ENCODE measurements at places on chromosomes 5 and 9.

DNA sequence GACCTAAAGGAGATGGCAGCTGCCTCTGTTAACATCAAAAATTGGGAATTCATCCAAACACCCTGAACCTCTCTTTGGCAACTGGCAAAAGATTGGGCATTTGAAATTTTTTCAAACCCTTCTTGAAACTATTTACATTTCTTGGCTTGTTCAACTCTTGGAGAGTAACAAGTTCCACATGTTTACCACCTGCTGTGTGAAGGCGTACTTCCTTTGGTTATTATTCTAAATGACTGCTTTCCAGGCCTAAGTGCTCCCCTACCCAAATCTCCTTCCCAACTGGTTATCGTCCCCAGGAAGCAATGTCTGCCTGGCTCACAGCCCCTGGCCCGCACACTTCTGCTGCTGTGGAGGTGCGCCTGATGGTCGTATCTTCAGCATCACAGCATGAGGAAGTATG lies 422.7 kb downstream of the DMAC1 start:
- DNase-seq = no peak
- no peaks in the 10 kb centered on the region for H3K4me1 ChIP-seq
- no peaks in the 10 kb centered on the region for H3K27me3 ChIP-seq
- H3K36me3 ChIP-seq = no peaks in the 10 kb centered on the region
- H3K4me3 ChIP-seq = no peak overlapping the region
- H3K27ac ChIP-seq = no peak overlapping the region

DNA sequence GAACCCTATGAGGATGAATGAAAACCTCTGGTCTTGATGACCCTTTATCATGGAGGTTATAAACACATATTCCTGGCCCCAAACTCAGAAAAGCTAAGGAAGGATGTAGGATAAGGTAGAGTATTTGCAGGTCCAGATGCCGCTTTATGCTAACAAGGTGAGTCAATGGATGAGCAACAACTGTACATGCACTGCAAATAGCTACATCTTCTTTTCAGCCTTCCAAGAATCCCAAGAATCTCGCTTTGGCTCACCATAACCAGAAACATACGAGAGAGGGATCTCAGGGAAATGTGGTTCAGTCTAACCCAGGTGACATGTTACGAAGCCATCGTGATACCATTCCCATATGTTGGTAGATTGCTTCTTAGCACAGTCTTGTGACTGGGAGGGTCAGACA lies 152.3 kb upstream of the ANKH start:
- no peak overlapping the region for H3K27ac ChIP-seq
- H3K4me3 ChIP-seq = no peak overlapping the region
- H3K27me3 ChIP-seq = no peaks in the 10 kb centered on the region
- DNase-seq = no peak
- H3K36me3 ChIP-seq = no peaks in the 10 kb centered on the region

- no peaks in the 10 kb centered on the region for H3K27me3 ChIP-seq
- peak overlapping the region; percentile 52 for H3K27ac ChIP-seq
- H3K4me3 ChIP-seq = peak overlapping the region; percentile 42
- H3K36me3 ChIP-seq = no peaks in the 10 kb centered on the region
- peak; percentile 63 for DNase-seq
Observed at GRCh38 chr5:59813761-59814536, 79.6 kb downstream of the PDE4D start.

DNA sequence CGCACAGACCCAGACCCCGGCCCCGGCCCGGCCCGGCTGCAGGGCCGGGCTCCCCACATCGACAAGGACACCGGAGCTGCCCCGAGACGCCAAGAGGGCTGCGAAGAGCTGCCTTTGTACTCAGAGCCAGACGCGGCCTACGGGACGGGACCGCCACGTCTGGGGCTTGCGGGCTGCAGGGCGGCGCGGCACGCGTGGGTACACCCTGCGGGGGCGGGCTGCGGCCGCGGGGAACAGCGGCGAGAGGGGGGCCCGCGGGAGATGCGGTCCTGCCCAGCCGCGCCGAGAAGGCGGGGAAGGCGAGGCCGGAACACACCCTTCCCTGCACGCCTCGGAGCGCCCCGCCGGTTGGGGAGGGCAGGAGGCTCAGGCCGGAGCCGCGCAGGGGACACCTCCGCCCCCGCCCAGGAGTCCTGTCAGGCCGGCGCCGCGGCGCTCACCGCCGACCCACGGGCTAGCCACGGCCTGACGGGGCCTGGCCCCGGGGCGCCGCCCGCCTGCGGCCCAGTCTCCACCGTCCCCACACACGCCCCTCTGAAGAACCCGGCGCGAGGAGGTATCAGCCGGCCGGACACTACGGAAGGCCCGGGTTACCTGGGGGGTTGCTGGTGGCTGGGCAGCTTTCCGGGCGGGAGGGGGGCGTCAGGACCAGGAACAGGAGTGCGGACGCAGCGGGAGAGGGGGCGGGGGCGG lies 478 bp downstream of the RAB14 start:
- peak overlapping the region; percentile 41 for H3K27ac ChIP-seq
- no peaks in the 10 kb centered on the region for H3K27me3 ChIP-seq
- H3K4me3 ChIP-seq = peak overlapping the region; percentile 82
- H3K36me3 ChIP-seq = no peaks in the 10 kb centered on the region
- peak; percentile 55 for DNase-seq

GRCh38 chr5:35794684-35795375 lies 61.9 kb upstream of the IL7R start:
- no peak for DNase-seq
- no peaks in the 10 kb centered on the region for H3K4me1 ChIP-seq
- peaks cover 4% of the 10 kb centered on the region for H3K27me3 ChIP-seq
- no peak overlapping the region for H3K4me3 ChIP-seq
- H3K36me3 ChIP-seq = no peaks in the 10 kb centered on the region

- no peaks in the 10 kb centered on the region for H3K27me3 ChIP-seq
- 0 out of 2 replicates have a peak, but pooled peaks cover 3% of the 10 kb centered on the region for H3K4me1 ChIP-seq
- peak overlapping the region; percentile 73 for H3K27ac ChIP-seq
- peak overlapping the region; percentile 98 for H3K4me3 ChIP-seq
- no peak for DNase-seq
- H3K36me3 ChIP-seq = 0 out of 2 replicates have a peak, but pooled peaks cover 3% of the 10 kb centered on the region
Observed at GRCh38 chr9:111484572-111484894, 350 bp upstream of the ECPAS start.

GRCh38 chr5:78557601-78558000 lies 91.0 kb downstream of the LHFPL2 start:
- no peaks in the 10 kb centered on the region for H3K4me1 ChIP-seq
- DNase-seq = no peak
- H3K36me3 ChIP-seq = no peaks in the 10 kb centered on the region
- H3K27ac ChIP-seq = no peak overlapping the region

DNA sequence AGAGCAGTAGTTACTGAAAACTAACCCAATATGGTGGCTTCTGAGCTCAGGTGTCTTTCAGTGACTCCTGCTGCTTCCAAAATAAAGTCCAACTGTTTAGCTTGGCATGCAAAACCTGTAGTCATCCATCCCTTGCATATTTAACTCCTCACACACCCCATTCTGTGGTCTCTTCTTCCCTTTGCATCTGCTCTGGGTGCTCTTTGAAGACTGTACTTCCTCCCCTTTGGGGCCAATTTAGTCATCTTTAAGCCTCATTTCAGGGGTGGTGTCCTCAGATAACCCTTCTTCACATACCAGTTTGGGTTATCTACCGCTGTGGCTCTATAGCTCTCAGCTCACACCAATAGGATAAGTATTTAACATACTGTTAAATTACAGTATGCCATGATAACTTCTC lies 209.9 kb upstream of the DMRT1 start:
- H3K36me3 ChIP-seq = no peaks in the 10 kb centered on the region
- H3K27me3 ChIP-seq = no peaks in the 10 kb centered on the region
- H3K4me3 ChIP-seq = no peak overlapping the region
- peak; percentile 41 for DNase-seq
- H3K27ac ChIP-seq = peak overlapping the region; percentile 27
- peaks cover 12% of the 10 kb centered on the region for H3K4me1 ChIP-seq

GRCh38 chr9:76738402-76738801 lies 25.8 kb upstream of the PCA3 start:
- no peak overlapping the region for H3K4me3 ChIP-seq
- no peak for DNase-seq
- H3K4me1 ChIP-seq = no peaks in the 10 kb centered on the region
- no peaks in the 10 kb centered on the region for H3K27me3 ChIP-seq

- H3K36me3 ChIP-seq = no peaks in the 10 kb centered on the region
- peaks cover 2% of the 10 kb centered on the region for H3K4me1 ChIP-seq
- DNase-seq = no peak
- no peak overlapping the region for H3K27ac ChIP-seq
Observed at GRCh38 chr9:137017791-137018497, 10.1 kb downstream of the ABCA2 start.

- H3K4me1 ChIP-seq = no peaks in the 10 kb centered on the region
- H3K27ac ChIP-seq = no peak overlapping the region
- no peak for DNase-seq
Observed at GRCh38 chr5:170301981-170302652, 4.5 kb upstream of the LCP2 start.

DNA sequence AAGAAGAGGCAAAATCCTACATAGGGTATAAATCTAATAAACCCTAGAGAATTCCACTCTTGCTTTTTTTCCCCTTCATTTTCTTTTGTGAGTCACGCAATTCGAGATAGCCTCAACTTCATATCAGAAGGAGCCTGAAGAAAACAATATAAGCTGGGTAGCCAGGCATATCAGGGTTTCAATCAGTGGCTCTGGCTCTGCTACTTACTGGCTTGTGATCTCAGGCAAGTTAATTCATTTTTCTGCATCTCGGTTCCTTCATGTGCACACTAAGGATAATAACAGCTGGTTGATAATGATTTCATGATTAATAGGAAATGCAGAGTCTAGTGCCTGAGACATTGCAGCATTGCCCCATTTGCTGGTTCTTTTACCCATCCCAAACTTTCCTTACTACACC lies 46.5 kb upstream of the ASTN2 start:
- H3K4me1 ChIP-seq = peaks cover 16% of the 10 kb centered on the region
- no peak for DNase-seq
- no peaks in the 10 kb centered on the region for H3K27me3 ChIP-seq
- H3K27ac ChIP-seq = no peak overlapping the region
- H3K36me3 ChIP-seq = no peaks in the 10 kb centered on the region

DNA sequence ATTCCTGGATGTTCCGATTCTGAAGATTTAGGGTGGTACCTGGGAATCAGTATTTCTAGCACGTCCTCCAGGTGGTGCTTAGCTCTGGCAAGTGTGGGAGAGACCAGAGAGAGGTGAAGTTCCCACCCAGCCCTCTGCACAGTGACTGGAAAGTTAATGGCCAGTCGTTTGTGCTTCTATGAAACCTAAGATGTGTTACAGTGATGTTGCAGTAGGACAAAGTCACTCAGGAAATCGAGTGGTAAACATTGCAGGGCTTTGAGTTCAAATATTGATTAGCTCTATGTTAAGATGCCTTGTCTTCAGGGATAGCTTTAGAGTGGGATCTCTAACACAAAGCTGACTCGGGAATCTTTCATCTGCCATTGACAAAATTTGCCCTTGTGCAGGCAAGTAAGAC lies 55.6 kb downstream of the PIK3R1 start:
- no peaks in the 10 kb centered on the region for H3K4me1 ChIP-seq
- no peaks in the 10 kb centered on the region for H3K36me3 ChIP-seq
- no peak overlapping the region for H3K27ac ChIP-seq
- DNase-seq = no peak
- H3K27me3 ChIP-seq = no peaks in the 10 kb centered on the region
- H3K4me3 ChIP-seq = no peak overlapping the region

- no peaks in the 10 kb centered on the region for H3K36me3 ChIP-seq
- no peak for DNase-seq
- H3K4me1 ChIP-seq = peaks cover 5% of the 10 kb centered on the region
Observed at GRCh38 chr5:598564-598890, 13.6 kb upstream of the CEP72 start.

- H3K4me1 ChIP-seq = peaks cover 5% of the 10 kb centered on the region
- H3K4me3 ChIP-seq = peak overlapping the region; percentile 78
- peaks cover 49% of the 10 kb centered on the region for H3K36me3 ChIP-seq
- no peaks in the 10 kb centered on the region for H3K27me3 ChIP-seq
- DNase-seq = no peak
Observed at GRCh38 chr5:150448952-150449516, 505 bp downstream of the RPS14 start.

- H3K4me3 ChIP-seq = peak overlapping the region; percentile 11
- no peaks in the 10 kb centered on the region for H3K27me3 ChIP-seq
- H3K36me3 ChIP-seq = no peaks in the 10 kb centered on the region
Observed at GRCh38 chr5:124806373-124807077, 60.1 kb upstream of the ZNF608 start.

DNA sequence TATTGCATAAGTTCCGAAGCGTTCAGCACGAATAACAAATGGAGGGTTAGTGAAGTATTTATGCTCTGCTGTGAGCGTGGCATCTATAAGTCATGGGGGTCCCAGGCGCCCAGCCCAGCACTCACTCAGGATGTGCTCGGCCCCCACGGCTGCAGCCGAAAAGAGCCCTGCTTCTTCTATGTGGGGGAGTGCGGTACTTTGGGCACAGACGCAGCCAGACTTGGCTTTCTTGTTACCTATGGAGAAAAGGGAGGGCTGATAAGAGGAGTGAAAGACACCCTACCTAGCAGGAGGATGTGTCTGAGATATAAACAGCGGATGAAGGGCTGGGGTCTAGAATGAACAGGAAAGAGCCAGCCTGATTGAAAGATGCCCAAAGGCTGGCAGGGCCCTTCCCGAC lies 51.4 kb downstream of the MRPL36 start:
- no peak overlapping the region for H3K27ac ChIP-seq
- no peaks in the 10 kb centered on the region for H3K4me1 ChIP-seq
- no peak for DNase-seq
- H3K36me3 ChIP-seq = no peaks in the 10 kb centered on the region
- H3K4me3 ChIP-seq = no peak overlapping the region

GRCh38 chr9:2726650-2727340 lies 9.5 kb downstream of the KCNV2 start:
- H3K27ac ChIP-seq = no peak overlapping the region
- DNase-seq = no peak
- H3K36me3 ChIP-seq = no peaks in the 10 kb centered on the region
- H3K4me3 ChIP-seq = no peak overlapping the region

GRCh38 chr5:95365302-95366095 lies 25.7 kb upstream of the FAM81B start:
- H3K4me1 ChIP-seq = no peaks in the 10 kb centered on the region
- peak; percentile 10 for DNase-seq
- no peaks in the 10 kb centered on the region for H3K36me3 ChIP-seq
- H3K27ac ChIP-seq = no peak overlapping the region

- H3K4me3 ChIP-seq = no peak overlapping the region
- no peak for DNase-seq
- no peaks in the 10 kb centered on the region for H3K36me3 ChIP-seq
- H3K27ac ChIP-seq = no peak overlapping the region
- peaks cover 3% of the 10 kb centered on the region for H3K4me1 ChIP-seq
- H3K27me3 ChIP-seq = no peaks in the 10 kb centered on the region
Observed at GRCh38 chr9:22114956-22115355, 105.9 kb upstream of the CDKN2B start.

GRCh38 chr9:69229367-69229766 lies 55.3 kb downstream of the TJP2 start:
- no peaks in the 10 kb centered on the region for H3K4me1 ChIP-seq
- no peaks in the 10 kb centered on the region for H3K36me3 ChIP-seq

- no peak overlapping the region for H3K4me3 ChIP-seq
- no peaks in the 10 kb centered on the region for H3K27me3 ChIP-seq
- no peak for DNase-seq
Observed at GRCh38 chr5:14185326-14186058, 42.4 kb downstream of the TRIO start.

- H3K36me3 ChIP-seq = no peaks in the 10 kb centered on the region
- no peaks in the 10 kb centered on the region for H3K4me1 ChIP-seq
- H3K4me3 ChIP-seq = no peak overlapping the region
- no peak overlapping the region for H3K27ac ChIP-seq
Observed at GRCh38 chr9:119827126-119827525, 457.9 kb upstream of the BRINP1 start.

- H3K27me3 ChIP-seq = no peaks in the 10 kb centered on the region
- no peaks in the 10 kb centered on the region for H3K36me3 ChIP-seq
- H3K4me1 ChIP-seq = peaks cover 3% of the 10 kb centered on the region
- no peak for DNase-seq
- no peak overlapping the region for H3K4me3 ChIP-seq
Observed at GRCh38 chr5:135059000-135059923, 25.2 kb upstream of the PITX1 start.
